ENCODE measurements at places on chromosomes 11 and 22.
A peak's percentile ranks its signal among the peaks of the same experiment; 100 is the strongest.

DNA sequence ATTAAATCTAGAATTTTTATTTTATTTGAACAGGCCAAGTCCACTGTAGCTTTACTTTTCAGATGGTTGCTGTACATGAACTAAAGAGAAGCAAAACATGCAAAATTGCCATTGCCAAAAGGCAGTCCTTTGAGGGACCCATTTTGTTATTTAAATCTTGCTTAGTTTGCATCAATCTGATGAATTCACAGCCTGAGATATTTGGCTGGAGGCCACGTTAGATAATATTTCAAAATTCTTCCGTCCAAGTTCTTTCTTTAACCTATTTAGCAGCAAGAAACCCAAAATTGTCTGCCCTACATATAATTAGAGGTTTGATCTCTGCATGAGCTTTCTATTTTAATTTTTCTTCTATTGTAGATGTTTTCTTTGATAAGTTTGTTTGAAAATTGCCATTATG, 1706.9 kb upstream of the RAG2 start:
- no peak for DNase-seq

DNA sequence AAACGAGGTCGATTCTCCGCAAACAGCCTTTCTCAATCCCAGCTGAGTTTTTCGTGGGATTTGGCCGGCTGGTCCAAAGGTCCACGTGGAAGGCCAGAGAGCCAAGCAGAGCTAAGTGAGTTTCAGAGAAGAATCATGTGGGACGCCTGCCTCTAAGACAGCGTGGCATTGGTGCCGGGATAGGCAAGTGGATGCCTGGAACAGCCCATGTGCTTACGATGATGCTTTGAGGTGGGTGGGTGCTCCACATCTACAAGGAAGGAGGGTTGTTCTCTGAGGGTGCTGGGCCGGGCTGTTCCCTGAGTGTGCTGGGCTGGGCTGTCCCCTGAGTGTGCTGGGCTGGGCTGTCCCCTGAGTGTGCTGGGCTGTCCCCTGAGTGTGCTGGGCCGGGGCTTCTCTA, 41.4 kb downstream of the MUC2 start:
- DNase-seq, result no peak

DNA sequence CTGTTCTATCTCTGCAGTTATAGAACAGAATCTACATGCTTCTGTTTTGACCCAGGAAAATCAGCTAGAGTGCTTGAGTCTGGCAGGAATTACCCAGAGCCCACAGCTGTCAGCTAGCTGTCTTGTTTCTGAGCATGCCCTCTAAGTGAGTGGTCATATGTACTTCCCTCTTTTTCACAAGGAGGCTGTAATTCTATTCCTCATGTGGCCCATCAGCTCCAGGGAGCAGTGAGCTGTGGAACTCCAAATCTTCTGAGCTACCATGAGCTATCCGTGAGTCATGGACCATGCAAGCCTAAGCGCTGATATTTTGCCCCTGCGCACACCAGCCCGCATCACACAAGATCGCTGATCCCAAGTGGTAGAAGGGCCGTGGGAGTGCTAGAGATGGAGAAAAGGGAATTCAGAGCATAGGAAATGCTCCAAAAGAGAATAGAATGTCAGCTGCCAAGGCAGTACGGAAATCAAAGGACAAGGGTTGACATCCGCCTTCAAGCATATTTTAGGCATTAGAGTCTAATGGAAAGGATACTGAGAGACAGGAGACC, 5.4 kb downstream of the FJX1 start:
- DNase-seq, result peak; percentile 73

DNA sequence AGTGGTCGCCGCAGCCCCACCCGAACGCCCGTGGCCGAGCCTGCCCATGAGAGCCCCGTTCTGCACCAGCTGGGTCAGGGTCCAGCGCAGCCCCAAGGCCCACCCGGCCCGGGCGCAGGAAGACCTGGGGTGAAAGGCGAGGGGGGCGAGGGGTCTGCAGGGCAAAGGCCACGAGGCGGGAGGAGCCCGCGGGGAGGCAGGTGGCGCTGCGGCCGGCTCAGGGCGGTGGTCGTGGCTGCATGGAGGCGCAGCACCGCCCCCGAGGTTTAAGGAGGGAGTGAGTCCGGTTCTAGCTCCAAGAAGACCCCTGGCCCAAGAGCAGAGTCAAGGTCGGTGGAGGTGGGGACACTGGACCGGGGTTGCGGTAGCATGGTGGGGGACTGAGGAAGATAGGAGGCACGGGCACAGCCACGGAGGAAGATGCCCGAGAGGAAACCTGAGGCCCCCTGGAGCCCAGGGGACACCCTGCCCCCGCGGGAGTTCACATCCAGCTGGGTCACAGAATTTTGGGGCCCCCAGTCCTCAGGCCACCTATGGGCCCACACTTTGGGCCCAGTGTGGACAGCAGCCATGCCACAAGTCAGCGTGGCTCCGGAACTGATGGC, 514 bp upstream of the HDAC10 start:
- no peak for DNase-seq

- DNase-seq, result no peak
These were observed 521.9 kb downstream of the TBC1D22A start for GRCh38 chr22:47284360-47284759.

DNA sequence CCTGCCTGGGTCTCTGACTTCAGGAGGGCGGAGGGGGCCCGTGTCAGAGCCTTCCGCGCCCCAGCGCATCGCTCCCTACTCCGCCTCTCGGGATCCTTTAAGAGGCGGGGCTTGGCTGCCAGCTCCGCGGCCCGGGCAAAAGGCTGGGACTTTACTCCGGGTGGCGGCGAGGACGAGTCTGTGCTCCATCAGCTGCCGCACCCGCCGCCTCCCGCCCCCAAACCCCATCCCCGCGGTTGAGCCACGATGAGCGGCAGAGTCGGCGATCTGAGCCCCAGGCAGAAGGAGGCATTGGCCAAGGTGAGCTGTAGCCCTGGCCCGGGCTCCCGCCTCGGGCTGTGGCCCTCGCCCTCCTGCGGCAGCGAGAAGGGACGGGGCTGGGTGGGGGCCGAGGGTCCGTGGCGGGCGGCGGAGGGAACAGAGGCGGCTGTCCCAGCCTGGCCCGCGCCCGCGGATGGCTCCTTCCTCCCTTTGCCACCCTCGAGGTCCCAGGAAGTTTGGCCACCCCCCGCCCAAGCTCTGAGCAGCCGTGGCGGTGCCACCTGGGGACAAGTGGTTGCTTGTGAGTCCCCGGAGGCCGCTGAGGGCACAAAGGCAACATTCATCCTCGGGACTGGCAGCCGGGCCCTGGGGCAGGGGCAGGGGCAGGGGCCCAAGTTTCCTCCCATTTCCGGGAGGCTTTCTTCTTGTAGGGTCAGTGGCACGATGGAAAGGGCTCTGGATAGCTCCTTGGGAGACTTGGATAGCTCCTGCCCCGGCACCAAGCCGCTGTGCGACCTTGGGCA, at the start of gene SEC14L2:
Gene SEC14L2, plus strand, starts transcription at position 148 of the 785 bp plus-strand sequence. Its CDS starts 99 bp downstream, at position 247.
- DNase-seq, result no peak

DNA sequence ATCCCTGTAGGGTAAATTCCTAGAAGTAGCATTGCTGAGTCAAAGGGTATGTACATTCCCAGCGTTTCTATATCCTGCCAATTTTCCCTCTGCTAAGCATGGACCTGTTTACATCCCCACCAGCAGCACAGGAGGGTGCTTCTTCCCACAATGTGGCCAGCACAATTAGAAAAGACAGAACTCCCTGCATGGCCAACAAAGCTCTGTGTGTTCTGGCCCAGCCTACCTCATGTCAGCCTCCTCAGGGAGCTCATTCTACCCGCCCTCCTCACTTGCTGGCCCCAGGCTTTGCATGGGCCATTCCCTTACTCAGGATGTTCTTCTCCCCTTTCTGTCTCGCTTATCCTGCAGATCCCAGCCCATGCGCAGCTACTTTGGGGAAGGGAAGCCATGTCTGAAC, 186.1 kb downstream of the DSCAML1 start:
- no peak for DNase-seq

- no peak for DNase-seq
These were observed 8.2 kb downstream of the SESN3 start for GRCh38 chr11:95222817-95223216.

- no peak for DNase-seq
These were observed 22.9 kb downstream of the GUCD1 start for GRCh38 chr22:24532075-24532474.

DNA sequence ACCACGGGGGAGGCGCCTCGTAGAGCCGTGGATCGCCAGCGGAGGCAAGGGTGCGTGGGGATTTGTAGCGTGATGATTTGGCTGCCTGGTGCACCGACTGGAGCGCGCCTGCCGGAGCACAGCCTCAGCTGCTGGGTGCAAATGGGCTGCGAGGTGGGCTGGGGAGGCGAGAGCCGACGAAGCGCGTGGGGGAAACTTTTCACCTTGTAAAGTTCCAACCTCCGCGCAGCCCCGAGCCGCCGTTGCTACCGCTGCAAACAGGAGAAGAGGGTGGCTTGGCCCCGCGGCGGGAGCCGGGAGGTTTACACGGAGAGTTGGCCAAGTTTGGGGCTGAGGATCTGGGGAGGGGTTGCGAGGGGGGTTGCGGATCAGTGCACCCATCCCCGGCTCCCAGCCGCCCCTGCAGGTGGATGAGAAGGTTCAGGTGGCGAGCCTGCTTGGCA, 528 bp downstream of the FAT3 start:
- no peak for DNase-seq

GRCh38 chr22:21936151-21936775, 16.4 kb downstream of the PPM1F start:
- DNase-seq, result no peak

- DNase-seq, result peak; percentile 86
These were observed 56.0 kb downstream of the JAM3 start for GRCh38 chr11:134124660-134125451.

DNA sequence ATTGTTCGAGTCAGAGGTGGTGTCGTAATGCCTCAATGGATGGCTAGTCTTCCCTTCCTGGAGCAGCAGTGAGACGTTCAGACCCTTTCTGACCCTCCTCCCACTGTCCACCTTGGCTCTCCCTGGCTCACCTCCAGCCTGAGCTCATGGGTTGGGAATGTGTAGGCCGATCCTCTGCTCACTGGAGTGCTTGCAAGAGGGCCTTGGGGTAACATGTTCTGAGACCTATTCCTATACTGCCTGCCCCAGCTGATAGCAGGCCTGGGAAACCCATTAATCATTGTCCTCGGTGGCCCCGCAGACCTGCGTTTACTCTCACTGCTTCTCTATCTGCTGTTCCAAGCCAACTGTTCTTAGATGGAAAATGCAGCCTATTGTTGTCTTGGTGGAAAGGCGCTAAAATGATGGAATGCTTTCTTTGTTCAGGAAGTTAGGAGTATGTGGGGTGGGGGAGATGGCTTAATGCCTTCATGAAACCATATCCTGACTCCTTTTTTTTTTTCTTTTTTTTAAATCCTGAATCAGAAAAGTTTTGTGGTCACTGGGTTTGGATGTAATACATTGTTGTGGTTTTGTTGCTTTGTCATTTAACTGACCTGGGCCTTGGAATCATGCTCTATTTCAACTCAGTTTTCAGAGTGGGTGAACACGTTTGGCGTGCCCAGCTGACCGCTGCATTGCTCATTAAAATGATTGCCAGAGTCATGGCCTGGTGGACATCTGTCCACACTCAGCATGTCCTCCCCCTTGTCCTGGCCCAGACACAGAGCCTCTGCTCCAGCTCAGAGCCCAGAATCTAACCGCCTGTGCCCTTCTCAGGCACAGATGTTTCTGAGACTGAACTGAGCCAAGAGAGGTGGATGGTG, 72.5 kb downstream of the MICAL2 start:
- peak; percentile 77 for DNase-seq

GRCh38 chr11:79028225-79028624, 412.6 kb downstream of the TENM4 start:
- DNase-seq, result no peak

DNA sequence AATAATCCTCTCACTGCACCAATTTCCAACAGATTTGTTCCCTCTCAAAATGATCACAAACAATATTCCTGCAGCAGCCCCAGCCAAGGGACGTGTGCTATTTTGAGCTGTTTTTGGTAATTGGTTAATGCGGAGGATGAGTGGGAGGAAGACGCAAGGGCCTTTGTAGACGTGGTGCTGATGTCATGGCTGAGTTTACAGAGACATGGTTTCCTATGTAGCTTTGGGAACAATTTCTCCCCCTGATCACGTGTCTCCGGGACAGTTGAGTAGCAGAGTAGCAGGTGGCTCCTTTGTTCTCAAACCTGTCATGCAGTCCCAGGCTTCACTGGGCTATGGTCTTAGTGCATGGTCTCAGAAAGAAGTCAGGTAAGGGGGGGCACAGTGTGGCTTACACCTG, 183.2 kb upstream of the NECTIN1 start:
- no peak for DNase-seq

DNA sequence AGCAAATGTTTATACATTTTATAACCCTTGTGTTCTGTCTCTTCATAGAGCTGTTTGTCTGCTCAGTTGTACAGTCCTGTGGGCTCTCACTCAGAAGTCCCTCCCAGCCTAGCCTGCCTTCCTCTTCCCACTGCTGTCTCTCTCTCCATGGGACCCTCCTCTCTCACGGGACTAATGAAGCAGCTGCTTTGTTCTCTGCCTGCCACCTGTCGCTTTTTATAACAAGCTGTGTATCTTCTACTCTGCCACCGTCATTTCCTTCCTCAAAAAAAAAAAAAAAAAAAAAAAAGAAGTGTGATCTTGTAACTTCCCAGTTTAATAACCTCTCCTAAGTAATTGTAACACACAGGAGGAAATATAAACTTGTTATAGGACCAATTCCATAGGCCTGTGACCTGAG, 92.2 kb upstream of the ALKBH3 start:
- no peak for DNase-seq

DNA sequence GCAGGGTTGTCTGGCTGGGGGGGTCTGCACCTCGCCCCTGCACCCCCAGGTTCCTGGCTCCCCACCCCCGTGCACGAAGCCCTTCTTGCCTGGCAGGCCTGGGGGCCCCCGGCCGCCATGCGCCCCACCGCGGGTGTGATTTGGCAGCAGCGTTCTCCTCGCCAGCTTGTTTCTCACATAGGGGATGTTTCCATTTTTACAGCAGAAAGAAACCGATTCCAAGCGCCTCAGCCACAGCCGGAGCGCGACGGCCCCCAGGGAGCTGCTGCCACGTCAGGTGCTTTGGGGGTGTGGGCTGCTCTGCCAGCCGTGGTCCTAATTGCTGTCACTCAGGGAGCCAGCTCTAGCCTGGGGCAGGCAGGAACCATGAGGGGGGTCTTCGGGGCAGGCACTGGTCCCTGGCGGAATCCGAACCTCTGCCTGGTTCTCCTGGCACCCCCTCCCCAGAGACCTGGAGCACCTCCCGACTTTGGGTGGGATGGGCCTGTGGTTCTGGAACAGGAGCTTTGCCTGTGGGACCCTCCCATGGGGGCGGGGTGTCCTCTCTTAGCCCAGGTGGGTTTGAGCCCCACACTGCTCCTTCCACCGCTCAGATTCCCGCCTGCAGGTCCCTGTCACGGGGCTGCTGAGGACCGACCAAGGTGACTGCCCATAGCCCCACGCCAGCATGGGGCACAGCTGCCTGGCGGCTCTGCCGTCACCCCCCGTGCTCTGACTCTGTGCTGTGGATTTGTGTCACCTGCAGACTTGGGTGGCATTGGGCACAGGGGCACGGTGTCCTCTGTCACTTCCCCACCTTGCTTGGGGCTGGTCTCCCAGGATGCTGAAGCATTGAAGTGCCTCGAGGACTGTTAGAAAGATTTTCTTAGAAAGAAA, 54.0 kb downstream of the RTN4R start:
- no peak for DNase-seq

GRCh38 chr22:43957871-43958270, 2.6 kb downstream of the SAMM50 start:
- DNase-seq, result no peak
